Left ventricle myocardium inferior (tissue), 1 donor: ENCODE measurements at places on chromosomes 13 and 19. TPM values are rescaled to one million over a fixed set of nuclear protein-coding genes. Genes with fewer than 3 reads are reported as not detected.

GJB2 gene
- not detected for total RNA-seq

ATP4B gene
- total RNA-seq: not detected

GRCh38 chr19:54168174-54168917 is 4.6 kb downstream of the TMC4 start:
- peaks cover 64% of the 10 kb centered on the region for H3K27me3 ChIP-seq
- no peaks in the 10 kb centered on the region for H3K36me3 ChIP-seq
- no peak overlapping the region for H3K27ac ChIP-seq
- no peak overlapping the region for H3K4me3 ChIP-seq
- peaks cover 6% of the 10 kb centered on the region for H3K4me1 ChIP-seq

GRCh38 chr13:103222683-103223082 is 156.5 kb upstream of the SLC10A2 start:
- no peak overlapping the region for H3K27ac ChIP-seq
- H3K36me3 ChIP-seq: no peaks in the 10 kb centered on the region
- no peaks in the 10 kb centered on the region for H3K4me1 ChIP-seq
- no peaks in the 10 kb centered on the region for H3K27me3 ChIP-seq
- no peak overlapping the region for H3K4me3 ChIP-seq

DNA sequence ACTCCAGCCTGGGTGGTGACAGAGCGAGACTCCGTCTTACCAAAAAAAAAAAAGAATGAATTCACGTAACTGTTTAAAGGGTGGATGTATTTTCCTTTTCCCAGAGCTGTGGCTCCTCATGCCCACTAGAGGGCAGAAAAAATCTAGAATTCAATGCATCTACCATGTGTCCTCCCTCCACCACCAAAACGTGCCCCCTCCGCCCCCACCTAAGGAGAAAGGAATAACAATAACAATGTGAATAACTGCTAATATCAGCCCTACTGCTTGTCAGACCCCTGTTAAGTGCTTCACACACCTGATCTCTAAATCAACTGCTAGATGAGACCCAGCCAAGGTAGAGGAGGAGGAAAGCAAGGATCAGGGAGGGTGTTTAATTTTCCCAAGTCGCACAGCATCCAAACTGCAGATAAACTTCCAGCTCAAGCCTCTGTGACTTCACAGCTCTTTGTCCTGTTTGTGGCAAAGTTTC is 20.2 kb upstream of the PNMA8B start:
- peaks cover 7% of the 10 kb centered on the region for H3K4me1 ChIP-seq
- no peak overlapping the region for H3K27ac ChIP-seq
- no peak for DNase-seq
- H3K36me3 ChIP-seq: no peaks in the 10 kb centered on the region
- H3K27me3 ChIP-seq: peaks cover 21% of the 10 kb centered on the region
